ENCODE measurements at places on chromosomes 11 and 22. TPM values are rescaled to one million over a fixed set of nuclear protein-coding genes. Genes with fewer than 3 reads are reported as not detected.

DNA sequence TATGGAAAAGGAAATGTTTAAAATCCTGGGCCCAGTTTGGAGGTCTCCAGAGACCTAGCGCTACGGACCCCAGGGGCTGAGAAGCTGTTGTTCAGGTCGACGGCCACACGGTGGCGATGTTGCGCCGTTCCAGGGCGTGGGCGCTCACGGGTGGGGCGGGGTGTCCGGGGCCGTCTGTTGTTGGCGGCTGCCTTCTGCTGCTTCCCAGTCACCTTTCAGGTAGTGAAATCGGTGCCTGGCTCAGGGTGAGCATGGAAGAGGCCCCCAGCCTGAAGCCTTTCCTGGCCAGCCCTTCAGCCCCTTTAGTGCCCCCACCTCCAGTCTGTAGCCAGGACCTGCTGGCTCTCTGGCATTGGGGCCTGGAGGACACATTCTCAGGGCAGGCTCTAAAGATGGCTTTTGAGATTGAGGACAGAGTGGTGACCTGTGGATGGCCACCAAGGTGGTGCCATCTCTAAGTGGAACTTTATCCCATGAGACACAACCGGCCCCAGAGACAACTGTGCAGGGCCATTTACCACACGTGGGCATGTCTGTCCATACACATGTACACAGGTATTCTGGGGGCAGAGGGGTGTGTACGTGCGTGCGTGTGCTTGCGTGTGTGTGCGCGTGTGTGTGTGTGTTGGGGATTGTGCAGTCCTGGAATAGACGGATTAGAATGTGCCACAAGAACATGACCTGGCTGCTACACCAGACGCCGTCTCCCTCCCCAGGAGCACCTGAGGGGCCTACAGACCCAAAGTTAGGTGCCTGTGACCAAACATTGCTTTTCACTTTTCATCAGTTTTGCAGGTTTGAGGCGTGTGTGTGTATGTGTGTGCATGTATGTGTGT lies 53.8 kb downstream of the ST14 start:
- no peak for DNase-seq

DNA sequence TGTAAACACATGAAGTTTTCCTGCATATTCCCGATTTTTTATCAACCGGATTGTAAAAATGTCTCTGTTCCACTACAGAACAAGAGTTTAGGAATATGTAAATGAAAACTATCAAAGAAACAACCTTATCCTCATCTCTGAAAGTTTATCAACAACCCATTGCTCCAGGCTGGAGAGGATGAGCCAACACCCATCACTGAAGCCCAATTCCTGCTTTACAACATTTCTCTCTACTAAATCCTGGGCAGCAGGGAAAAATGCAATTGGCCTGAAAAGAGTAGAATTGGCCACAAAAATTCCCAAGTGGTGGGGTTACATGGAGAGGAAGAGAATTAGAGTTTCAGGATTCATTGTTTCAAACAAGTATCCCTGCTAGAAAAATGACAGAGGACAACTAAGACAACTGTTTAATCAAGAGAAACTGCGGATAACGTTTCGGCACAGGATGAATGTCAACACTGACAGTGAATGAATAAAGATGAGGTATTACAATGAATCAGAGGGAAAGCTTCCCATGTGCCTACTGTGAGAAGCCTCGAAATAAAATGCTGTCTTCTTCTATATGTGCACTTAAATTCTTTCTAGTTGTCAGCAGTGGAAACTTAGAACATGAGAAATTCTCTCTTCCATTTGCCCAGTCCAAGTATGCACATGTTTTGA lies 317.3 kb upstream of the ANO3 start:
- DNase-seq, result no peak

GRCh38 chr11:117204283-117205080 lies 5.3 kb downstream of the TAGLN start:
- no peak for DNase-seq

DNA sequence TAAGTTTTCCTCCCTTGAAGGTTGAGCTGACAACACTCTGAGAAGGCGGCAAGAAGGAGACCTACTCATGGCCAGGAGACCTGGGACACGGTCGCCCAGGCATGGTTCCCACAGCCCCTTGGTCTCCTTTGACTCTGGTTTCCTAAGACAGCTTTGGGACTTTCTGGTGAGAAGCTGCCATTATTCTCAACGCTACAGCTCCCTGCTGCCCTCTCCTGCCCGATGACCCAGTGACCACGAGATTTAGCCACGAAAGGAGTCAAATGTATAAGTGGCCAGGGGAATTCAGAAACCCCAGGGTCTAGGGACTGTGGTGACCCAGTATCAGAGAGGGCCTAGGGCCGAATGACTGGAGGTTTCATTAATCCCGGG lies 699 bp upstream of the SDF2L1 start:
- DNase-seq, result peak; percentile 51

GRCh38 chr22:21064917-21065864 lies 19.4 kb downstream of the LRRC74B start:
- no peak for DNase-seq

ZNF280A gene
- not detected for total RNA-seq

ABCG4 gene
- total RNA-seq, result 0.46 TPM

SYT9 gene
- not detected for total RNA-seq
